ENCODE measurements at places on chromosomes 6 and 20. TPM values are rescaled to one million over a fixed set of nuclear protein-coding genes. Genes with fewer than 3 reads are reported as not detected.

GRCh38 chr20:44643596-44644229 is 7.8 kb downstream of the ADA start:
- H3K27me3 ChIP-seq: peaks cover 7% of the 10 kb centered on the region
- H3K36me3 ChIP-seq: peaks cover 5% of the 10 kb centered on the region
- H3K4me1 ChIP-seq: no peaks in the 10 kb centered on the region
- DNase-seq: no peak
- H3K4me3 ChIP-seq: no peak overlapping the region
- no peak overlapping the region for H3K27ac ChIP-seq

- H3K36me3 ChIP-seq: no peaks in the 10 kb centered on the region
- peaks cover 52% of the 10 kb centered on the region for H3K4me1 ChIP-seq
- no peak overlapping the region for H3K4me3 ChIP-seq
These were observed 531.3 kb downstream of the QKI start for GRCh38 chr6:163945808-163946207.

- peak; percentile 87 for DNase-seq
- H3K4me3 ChIP-seq: peak overlapping the region; percentile 100
- peak overlapping the region; percentile 95 for H3K27ac ChIP-seq
- no peaks in the 10 kb centered on the region for H3K36me3 ChIP-seq
These were observed 675 bp upstream of the TRERF1 start for GRCh38 chr6:42452171-42453030.

GRCh38 chr20:46618316-46619100 is 32.8 kb downstream of the SLC13A3 start:
- no peak overlapping the region for H3K27ac ChIP-seq
- no peaks in the 10 kb centered on the region for H3K27me3 ChIP-seq
- no peaks in the 10 kb centered on the region for H3K4me1 ChIP-seq
- DNase-seq: no peak
- H3K36me3 ChIP-seq: no peaks in the 10 kb centered on the region

Gene COX4I2
- total RNA-seq: not detected

DNA sequence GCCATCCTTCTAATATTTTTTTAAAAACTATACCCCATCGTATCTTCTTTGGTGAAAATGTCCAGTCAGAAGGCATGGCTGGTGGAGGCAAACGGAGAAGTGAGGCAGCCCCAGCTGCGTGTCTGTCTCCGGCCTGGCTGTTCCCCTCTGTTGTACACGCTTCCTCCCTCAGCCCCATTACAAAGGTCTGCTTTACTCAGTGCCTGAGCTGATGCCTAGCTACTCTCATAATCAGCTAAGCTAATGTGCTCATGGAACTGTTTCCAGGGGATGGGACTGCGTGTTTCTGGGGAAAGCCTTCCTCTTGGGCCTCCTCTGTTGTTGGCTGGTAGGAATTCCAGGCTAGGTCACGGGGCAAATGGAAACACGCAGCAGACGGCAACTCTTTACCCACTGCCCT is 67.3 kb downstream of the PPP1R3G start:
- no peaks in the 10 kb centered on the region for H3K27me3 ChIP-seq
- no peak overlapping the region for H3K27ac ChIP-seq
- no peaks in the 10 kb centered on the region for H3K36me3 ChIP-seq
- peaks cover 4% of the 10 kb centered on the region for H3K4me1 ChIP-seq

- H3K4me1 ChIP-seq: peaks cover 3% of the 10 kb centered on the region
- no peak overlapping the region for H3K27ac ChIP-seq
- peak overlapping the region; percentile 46 for H3K4me3 ChIP-seq
- DNase-seq: no peak
- no peaks in the 10 kb centered on the region for H3K27me3 ChIP-seq
These were observed 37.2 kb downstream of the TRMT6 start for GRCh38 chr20:5913166-5913565.

Gene CYP21A2
- total RNA-seq: 0.64 TPM

Gene CLIC5
- not detected for total RNA-seq

DNA sequence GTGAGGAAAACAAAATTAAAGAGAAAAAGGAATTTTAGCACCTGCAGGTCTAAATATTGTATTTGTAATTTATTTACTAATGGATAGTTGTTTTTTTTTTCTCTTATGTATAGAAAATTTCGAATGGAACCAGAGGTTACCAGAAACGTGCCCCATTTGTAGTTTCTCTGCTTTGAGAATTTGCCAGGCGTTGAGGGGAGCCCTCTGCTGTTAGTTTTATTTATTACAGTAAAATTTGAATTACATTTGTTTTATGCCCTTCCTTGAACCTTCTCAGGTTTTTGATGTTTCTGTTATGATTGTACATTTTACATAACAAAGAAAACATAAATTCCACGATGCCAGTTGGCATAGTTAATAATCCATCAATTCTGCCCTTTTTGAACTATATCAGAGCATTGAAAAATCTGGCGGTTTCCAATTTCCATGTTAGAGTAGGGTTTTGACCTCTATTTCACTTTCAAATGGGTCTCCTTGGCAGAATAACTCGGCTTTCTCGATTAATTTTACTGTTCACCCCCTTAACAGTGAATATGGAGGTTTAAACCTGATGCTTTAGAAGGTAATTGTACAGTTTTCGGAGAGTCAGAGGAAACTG is 35.1 kb upstream of the RFPL4B start:
- H3K4me3 ChIP-seq: no peak overlapping the region
- H3K36me3 ChIP-seq: no peaks in the 10 kb centered on the region
- no peak overlapping the region for H3K27ac ChIP-seq
- DNase-seq: no peak
- no peaks in the 10 kb centered on the region for H3K27me3 ChIP-seq

- no peak overlapping the region for H3K4me3 ChIP-seq
- H3K27ac ChIP-seq: no peak overlapping the region
- H3K36me3 ChIP-seq: peaks cover 10% of the 10 kb centered on the region
These were observed 63.0 kb downstream of the NCOA7 start for GRCh38 chr6:125853756-125854155.

GRCh38 chr6:24240943-24241342 is 114.9 kb downstream of the NRSN1 start:
- no peak overlapping the region for H3K27ac ChIP-seq
- peaks cover 4% of the 10 kb centered on the region for H3K36me3 ChIP-seq
- no peaks in the 10 kb centered on the region for H3K4me1 ChIP-seq
- H3K27me3 ChIP-seq: peaks cover 4% of the 10 kb centered on the region
- no peak for DNase-seq

DNA sequence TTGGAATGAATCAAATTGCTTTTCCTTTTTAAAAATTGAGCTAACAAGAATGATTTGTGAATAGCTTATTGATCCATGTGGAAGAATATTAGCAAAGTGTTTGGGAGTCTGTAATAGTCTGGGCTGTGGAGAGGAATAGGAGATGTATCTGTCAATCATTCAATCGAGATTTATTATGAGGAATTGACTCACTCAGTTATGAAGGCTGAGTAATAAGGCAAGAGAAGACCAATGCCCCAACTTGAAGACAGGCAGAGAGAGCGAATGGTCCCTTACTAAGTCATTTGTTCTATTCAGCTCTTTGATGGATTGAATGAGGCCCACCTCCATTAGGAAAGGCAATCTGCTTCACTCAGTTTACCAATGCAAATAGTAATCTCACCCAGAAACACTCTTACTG is 403.0 kb downstream of the CD83 start:
- DNase-seq: no peak
- H3K4me1 ChIP-seq: peaks cover 22% of the 10 kb centered on the region
- no peak overlapping the region for H3K4me3 ChIP-seq
- H3K27me3 ChIP-seq: peaks cover 5% of the 10 kb centered on the region
- H3K36me3 ChIP-seq: no peaks in the 10 kb centered on the region
- H3K27ac ChIP-seq: no peak overlapping the region

Gene TBX18
- 5.1 TPM for total RNA-seq
